T-cell (primary cell): ENCODE measurements at places on chromosomes 6 and 20.

- no peak for DNase-seq
- peaks cover 27% of the 10 kb centered on the region for H3K4me1 ChIP-seq
- H3K4me3 ChIP-seq = peak overlapping the region; percentile 96
These were observed 638 bp downstream of the MDN1 start for GRCh38 chr6:89818977-89819335.

GRCh38 chr20:18728870-18729224 lies 84.7 kb upstream of the SCP2D1 start:
- H3K4me1 ChIP-seq = no peaks in the 10 kb centered on the region
- H3K27ac ChIP-seq = no peak overlapping the region
- H3K27me3 ChIP-seq = no peaks in the 10 kb centered on the region
- no peak overlapping the region for H3K4me3 ChIP-seq
- DNase-seq = no peak
- no peaks in the 10 kb centered on the region for H3K36me3 ChIP-seq

- H3K27ac ChIP-seq = no peak overlapping the region
- DNase-seq = no peak
- no peaks in the 10 kb centered on the region for H3K4me1 ChIP-seq
- peaks cover 3% of the 10 kb centered on the region for H3K27me3 ChIP-seq
- no peak overlapping the region for H3K4me3 ChIP-seq
- H3K36me3 ChIP-seq = no peaks in the 10 kb centered on the region
These were observed 166.1 kb downstream of the THBS2 start for GRCh38 chr6:169087443-169088041.

DNA sequence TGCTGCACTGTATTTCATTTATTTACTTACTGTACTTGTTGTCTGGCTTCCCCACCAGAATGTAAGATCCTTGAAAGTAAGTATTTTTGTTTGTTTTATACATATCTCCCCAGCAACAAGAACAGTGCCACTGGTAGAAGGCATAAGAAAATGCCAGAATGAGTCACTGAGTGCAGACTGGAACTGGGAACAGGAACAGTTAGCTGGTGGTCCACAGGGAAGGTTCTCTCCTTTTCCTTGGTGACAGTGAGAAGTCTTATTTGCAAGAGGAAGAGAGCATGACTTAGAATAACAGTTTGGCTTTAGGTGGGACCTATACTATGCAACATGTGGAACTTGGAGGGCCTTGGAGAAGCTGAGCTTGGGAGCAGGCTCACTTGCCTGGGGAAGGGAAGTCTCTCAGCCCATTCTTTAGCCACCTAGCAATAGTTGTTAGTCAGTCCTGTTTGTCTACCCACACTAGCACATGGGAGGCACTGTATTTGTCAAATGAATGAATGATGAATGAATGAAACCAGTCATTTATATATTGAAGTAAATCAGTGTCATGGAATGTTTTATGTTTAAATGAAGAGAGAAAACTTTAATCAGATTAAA lies 203.5 kb downstream of the KCNQ5 start:
- no peaks in the 10 kb centered on the region for H3K36me3 ChIP-seq
- no peaks in the 10 kb centered on the region for H3K27me3 ChIP-seq
- H3K27ac ChIP-seq = no peak overlapping the region

DNA sequence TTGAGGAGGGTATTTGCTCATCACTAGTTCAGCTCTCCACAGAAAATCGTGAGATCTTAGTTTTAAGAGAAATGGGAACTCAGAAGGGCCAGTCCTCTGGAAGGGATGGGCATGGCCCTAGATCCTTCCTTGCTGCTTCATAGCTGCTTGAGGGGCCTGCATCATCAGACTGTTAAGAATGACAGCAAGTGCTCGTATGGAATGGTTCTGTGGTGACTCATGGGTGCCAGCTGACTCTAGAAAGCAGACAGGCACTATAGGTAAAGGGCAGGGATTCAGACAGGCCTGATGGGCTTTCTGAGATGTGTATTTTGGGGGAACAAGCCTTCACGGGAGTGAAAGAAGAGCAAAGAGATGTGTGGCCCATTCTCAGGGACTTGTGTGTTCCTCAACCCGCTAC lies 90.8 kb downstream of the MYLK4 start:
- no peak overlapping the region for H3K27ac ChIP-seq
- DNase-seq = no peak
- H3K27me3 ChIP-seq = no peaks in the 10 kb centered on the region

DNA sequence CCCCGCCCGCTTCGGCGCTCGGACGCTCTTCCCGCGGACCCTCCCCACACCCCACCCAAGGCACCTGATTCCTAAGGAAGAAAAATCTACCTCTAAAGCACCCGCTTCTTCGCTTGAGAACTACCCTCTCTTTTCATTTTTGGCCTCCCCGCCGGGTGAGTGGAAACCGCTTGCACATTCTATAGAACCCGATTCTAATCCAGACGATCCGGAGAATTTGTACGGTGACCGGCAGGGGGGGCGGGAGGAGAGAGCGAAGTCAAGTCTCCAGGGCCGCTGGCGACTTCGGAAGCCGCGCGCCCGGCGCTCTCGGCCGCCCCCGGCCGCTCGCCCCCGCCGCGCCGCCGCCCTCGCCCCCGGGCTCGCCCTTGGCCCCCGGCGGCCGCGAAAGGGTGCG lies at the start of gene RBM24:
Gene RBM24, plus strand, starts transcription at position 262 of the 397 bp plus-strand sequence. CDS start 221 bp downstream, outside the sequence.
- H3K4me1 ChIP-seq = peaks cover 14% of the 10 kb centered on the region
- no peaks in the 10 kb centered on the region for H3K36me3 ChIP-seq
- H3K4me3 ChIP-seq = peak within 1 kb of the TSS; percentile 28
- H3K27ac ChIP-seq = no peak within 1 kb of the TSS
- peaks cover 23% of the 10 kb centered on the region for H3K27me3 ChIP-seq

GRCh38 chr6:16028966-16029365 lies 99.9 kb upstream of the MYLIP start:
- H3K27me3 ChIP-seq = no peaks in the 10 kb centered on the region
- H3K4me1 ChIP-seq = no peaks in the 10 kb centered on the region
- no peak overlapping the region for H3K27ac ChIP-seq
- no peak overlapping the region for H3K4me3 ChIP-seq
- DNase-seq = no peak

DNA sequence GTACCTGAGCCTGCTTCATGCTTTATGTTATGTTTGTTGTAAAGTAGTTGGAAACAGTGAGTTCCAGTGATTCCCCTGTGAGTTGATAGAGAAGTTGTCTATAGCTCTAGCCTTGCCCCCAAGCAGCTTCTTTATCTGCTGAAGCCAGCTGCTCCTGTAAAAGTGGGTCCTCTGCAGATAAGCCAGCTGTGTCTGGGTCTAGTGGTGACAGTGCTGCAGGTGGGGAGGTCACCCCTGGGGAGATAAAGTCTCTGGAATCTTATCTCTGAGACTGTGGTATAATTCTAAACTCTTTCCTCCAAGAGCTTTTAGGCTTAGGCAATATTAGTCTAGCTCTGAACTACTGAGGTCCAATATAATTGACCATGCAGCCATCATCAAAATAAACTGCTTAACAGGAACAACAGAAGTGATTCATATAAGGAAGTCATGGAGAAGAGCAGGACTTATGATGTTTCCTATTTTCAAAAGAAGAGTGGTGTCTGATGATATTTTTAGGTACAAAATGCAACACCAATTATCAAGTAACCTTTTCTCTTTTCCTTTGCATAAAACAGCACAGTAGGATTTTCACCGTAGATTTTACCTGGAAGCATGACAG lies 44.2 kb upstream of the TMEM217 start:
- peaks cover 56% of the 10 kb centered on the region for H3K36me3 ChIP-seq
- H3K4me3 ChIP-seq = no peak overlapping the region
- no peak for DNase-seq
- H3K4me1 ChIP-seq = no peaks in the 10 kb centered on the region
- H3K27me3 ChIP-seq = no peaks in the 10 kb centered on the region
